NCI-H1436 (cell line): ENCODE measurements at places on chromosomes 13 and 19.

DNA sequence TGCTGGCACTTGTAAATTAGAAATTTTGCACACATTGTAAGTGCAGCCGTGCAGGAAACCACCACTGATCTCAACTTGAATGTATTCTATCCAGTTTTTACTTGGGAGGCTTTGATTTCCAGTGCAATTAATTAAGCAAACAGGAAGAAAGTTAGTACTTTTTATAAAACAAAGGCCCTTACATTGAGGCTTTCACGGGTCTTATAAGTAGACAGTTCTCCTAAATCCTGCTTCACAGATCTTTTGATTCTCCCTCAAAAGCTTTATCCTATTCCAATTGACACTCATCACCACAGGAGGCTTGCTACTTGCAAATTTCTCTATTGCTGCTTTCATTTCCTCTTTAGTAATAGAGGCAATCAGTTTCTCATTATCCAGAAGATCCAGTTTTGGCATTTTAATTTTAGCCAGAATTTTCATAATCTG, 90.1 kb downstream of the ERCC5 start:
- no peak for DNase-seq

DNA sequence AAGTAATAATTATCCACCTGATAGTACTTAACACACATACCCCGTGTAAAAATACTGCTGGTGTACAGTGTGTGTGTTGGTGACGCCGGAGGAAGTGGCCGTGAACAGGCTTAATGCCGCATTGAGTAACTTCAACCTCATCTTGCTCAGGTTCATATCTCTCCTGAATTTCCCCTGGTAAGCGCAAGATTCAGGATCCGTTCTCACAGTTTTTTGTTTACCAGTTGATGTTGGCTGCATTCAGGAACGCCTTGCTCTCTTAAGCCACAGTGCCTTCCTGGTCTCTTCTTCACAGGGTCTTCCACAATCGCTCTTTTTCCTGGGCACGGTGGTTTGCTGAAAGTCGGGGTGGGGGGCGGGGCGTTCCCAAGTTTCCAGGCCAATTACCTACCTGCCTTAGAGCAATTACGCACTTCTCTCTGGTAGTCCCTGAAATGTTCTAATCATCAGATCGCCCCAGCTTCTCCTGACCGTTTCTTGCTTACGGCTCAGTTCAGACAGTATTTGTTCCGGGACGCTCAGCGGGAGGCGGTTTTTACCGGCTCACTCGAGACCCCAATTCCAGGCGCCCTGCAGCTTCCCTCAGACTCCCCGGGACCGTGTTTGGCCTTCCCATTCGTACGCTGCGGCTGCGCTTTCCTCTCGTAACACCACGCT, 706 bp upstream of the DNAJC3 start:
- no peak for DNase-seq

GRCh38 chr13:99855526-99856420, 115.8 kb downstream of the ZIC5 start:
- no peak for DNase-seq

DNA sequence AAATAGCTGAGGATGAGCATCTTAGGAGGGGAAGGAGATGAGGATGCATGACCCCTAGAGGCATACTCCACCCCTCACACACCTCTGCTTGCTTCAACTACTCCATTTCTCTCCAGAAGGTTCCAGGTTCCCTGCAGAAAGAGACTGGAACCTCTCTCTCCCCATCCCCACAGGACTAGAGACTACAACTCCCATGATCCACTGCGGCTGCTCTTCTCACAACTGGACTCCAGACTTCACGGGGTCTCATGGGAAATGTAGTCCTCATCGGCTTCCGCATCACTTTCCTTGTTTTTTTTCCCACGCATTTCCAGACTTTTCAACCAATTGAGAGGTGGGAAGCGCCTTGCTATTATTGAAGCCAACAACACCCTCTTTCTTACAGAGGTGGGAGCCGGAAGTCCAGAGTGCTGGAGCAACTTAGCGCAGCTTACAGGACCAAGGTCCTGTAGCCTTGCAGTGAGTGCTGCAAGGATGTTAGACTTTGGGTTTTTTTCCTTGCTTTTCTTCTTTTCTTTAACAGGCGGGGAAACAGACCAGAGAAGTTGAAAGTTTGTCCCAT, 13.9 kb upstream of the CACNG6 start:
- peak; percentile 50 for DNase-seq

DNA sequence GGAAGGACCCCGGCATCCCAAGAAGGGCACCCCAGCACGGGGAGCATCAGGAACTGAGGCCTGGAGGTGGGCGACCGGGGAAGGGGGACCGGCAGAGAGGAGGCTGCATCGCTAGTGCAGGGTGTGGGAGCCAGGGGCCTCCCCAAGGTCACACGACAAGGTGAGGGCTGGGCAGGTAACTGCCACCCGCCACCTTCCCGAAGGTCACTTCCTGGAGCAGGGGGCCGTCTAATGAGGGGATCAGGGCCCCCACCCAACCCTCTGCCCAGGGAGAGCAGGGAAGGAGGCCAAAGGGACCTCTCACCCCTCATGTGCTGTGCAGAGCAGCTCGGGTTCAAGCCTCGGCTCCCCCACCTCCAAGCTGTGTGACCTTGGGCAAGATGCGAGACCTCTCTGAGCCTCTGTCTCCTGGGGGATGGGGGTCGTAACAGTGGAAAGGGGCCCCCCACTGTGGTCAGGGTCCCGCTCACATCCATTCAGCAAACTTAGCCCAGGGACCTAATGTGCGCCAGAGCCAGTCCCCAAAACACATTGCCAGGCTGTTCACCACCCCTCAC, 6.0 kb downstream of the ZBTB7A start:
- DNase-seq: no peak

DNA sequence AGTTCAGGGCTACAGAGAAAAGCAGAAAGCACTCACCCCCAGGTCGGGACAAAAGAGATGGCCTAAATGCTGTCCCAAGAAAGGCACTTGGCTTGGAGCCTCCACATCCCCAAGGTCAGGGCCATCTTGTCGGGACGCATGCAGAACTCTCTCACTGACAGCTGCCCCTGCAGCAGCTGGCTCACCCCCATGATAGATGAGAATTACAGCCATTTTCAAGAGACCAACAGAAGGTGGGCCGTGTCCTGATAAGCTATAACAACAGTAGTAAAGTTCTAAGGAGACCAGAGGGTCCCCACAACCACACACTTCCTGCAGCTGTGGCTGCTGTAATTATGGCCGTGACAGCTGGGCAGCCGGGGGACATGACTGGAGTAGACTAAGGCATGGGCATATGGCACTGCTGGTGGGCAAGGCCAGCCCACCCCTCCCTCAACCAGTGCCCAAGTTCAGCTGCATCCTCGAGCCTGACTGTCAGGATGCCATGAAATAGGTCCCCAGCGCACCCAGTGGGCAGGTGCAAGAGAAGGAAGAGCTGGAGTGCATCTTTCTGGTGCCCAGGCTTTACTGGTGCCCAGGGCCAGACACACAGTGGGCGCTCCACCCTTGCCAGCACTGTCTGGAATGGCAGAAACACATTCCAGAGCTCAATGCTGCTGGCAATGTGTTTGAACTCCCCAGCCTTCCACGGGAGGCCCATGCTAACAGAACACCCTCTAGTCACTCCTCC, 436.7 kb upstream of the ZNF507 start:
- DNase-seq: no peak

DNA sequence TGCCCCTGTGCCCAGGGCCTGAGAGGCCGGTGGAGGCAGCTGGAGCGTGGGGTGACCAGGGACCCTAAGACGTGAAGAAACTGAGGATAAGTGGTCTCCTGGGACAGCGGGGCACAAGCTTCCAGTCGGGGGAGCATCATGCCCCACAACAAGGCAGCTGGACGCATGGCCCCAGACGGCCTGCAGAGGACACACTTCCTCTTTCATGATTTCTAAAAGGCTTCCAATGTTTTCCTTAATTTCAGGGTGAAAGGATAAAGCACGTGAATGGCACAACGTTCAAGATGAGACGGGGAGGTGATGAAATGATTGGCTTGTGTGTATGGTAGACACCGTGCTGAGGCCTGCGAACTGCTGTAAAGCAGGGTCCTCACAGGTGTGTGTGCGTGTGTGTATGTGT, 20.2 kb upstream of the MYDGF start:
- no peak for DNase-seq

DNA sequence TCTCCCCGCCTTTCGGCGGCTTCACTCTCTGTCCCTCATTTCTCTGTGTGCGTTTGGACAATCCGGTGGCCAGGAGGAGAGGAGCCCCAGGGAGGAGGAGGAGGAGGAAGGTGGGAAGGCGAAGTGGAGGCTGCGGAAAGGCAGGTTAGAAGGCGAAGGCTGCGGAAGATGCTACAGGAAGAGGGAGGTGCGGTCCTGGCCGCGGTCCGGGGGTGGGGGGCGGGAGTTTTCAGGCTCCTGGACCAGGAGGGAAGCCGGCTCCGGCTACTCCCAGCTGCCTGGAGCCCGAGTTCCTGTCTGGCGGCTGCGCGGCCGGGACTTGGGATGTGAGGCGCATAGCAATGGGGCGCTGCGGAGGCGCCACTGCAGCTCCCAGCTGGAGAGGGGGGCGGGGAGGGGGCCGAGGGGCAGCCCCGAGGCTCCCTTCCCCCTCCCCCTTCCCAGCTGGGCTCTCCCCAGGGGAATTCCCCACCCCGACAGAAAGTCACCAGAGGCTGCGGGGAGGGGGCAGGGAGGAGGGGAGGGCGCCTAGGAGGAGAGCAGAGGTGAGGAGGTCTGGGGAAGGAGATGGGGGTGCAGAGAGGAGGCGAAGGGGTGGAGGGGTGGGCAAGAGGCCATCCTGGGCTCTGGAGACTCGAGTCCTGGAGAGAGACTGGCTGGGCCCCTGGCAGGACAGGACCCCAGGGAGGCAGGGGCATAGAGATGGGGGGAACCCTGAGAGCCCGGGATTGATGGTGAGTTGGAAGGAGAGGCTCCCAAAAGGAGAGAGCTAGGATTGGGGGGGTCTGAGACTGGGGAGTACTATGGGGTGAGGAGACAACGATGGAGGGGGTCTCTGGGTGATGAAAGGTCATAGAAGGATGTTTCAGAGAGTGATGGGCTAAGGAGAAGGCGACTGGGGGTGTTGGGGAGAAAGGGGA, 2.0 kb downstream of the LRRC4B start:
- no peak for DNase-seq

DNA sequence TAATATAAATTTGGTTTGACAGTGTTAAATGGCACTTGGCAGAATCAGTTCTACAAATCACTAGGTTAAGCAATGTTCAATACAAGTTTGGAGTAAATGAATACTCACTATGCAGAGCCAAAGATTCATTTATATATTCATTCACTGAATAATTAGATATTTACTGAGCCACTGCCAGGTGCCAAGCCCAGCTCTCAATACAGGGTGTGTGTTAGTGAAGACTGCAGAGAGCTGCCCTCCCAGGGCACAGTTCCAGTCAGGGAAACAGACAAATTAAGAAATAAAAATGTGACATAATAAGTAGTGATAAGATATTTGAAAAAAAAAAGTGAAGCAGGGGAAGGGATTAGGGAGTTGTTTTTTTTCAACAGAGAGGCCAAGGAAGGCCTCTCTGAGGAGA, 411.7 kb downstream of the KCNRG start:
- no peak for DNase-seq

DNA sequence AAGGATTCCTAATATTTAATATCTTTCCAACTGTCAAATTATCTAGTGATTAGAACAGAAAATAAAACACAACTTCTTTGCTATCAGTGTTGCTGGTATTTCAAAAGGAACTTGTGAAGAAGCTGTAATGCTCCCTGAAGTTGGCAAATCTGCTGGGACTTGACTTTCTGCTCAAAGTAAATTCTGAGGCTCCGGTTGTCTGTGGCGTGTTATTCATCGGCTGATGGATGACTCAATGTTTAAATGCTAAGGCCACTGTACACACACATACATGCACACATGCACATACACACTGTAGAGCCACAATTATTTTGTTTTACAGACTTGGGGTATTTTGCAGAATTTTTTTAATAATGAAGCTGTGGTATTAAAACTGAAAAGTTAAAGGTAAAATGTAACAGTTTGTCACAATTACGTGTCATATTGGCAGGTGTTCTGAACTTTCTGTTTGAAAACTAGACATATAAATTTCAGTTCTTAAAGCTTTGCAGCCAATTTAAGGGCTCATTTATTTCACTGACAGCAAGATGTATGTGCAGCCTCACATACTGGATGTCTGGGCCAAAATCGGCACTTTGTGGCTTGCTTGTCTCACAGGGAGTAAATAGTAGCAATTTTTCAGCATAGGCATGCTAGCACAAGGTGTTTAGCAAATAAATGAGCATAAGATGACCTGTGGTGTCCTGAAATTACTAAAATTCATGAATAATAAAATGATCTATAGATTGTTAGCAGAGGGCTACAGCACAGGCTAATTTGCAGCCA, 1691.7 kb upstream of the PCDH20 start:
- no peak for DNase-seq

- no peak for DNase-seq
Observed at GRCh38 chr19:10109528-10109927, 2.0 kb upstream of the P2RY11 start.

DNA sequence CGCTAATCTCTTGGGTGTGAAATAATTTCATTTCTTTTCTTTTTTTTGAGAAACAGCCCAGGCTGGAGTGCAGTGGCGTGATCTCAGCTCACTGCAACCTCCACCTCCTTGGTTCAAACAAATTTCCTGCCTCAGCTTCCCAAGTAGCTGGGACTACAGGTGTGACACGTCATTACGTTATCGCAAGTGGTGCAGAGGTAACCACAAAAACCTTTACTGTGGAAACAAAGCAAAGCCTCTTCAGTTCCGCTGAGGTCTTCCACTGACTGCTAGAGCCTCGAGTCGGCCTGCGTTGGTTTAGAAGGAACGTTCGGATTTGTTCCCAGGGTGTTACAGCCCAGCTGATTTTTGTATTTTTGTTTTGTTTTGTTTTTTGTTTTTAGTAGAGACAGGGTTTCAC, 2.0 kb upstream of the ZNF784 start:
- DNase-seq: no peak

GRCh38 chr19:12721656-12722565, 1.8 kb downstream of the TNPO2 start:
- peak; percentile 39 for DNase-seq

DNA sequence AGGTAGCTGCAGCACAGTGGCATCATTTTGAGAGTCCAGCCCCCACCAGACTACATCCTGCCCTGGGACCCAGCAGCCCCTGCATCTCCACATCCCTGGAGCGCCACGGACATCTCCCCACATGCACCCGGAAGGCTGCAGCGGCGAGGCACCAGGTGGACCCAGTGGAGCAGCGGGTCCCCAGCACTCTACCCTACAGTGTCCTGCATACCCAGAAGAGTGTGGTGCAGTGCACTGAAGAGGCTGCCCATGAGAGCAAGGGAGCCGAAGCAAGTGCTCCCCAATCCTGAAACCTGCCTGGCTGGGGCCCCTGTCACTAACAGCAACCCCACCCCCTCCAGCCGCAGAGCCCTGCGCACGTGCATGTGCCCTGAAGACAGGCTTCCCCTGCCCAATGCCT, 21.3 kb upstream of the SLC7A9 start:
- no peak for DNase-seq

GRCh38 chr13:87798536-87798935, 127.4 kb downstream of the SLITRK5 start:
- DNase-seq: no peak
